A549 treated with DMSO at 1 μM for 4 hours (cell line): ENCODE measurements at places on chromosomes 5 and 9. TPM values are rescaled to one million over a fixed set of nuclear protein-coding genes. Genes with fewer than 3 reads are reported as not detected.

FOXD4L4 gene
- 0.07 to 0.10 TPM (median 0.08 TPM) in 3 of 5 replicates, not detected in the others for total RNA-seq

GLIPR2 gene
- total RNA-seq: 8.5 to 12.9 TPM (median 10.6 TPM) in 5 replicates

SHOC1 gene
- total RNA-seq: 0.07 TPM in 1 of 5 replicates, not detected in the others

CDC20B gene
- 0.07 to 0.14 TPM (median 0.09 TPM) in 3 of 5 replicates, not detected in the others for total RNA-seq

KLF9 gene
- 0.49 to 0.71 TPM (median 0.59 TPM) in 5 replicates for total RNA-seq

PCDHB5 gene
- 1.2 to 1.9 TPM (median 1.4 TPM) in 5 replicates for total RNA-seq

GPR151 gene
- not detected in 5 replicates for total RNA-seq

SLC6A7 gene
- 0.02 to 0.06 TPM (median 0.03 TPM) in 4 of 5 replicates, not detected in the other for total RNA-seq

MYOZ3 gene
- total RNA-seq: 0.03 to 0.29 TPM (median 0.10 TPM) in 3 of 5 replicates, not detected in the others

PSMD5 gene
- 31.5 to 38.3 TPM (median 34.3 TPM) in 5 replicates for total RNA-seq

GRM6 gene
- not detected in 5 replicates for total RNA-seq

EFNA5 gene
- 18.4 to 24.8 TPM (median 21.3 TPM) in 5 replicates for total RNA-seq

CCDC183 gene
- 0.10 to 0.34 TPM (median 0.26 TPM) in 5 replicates for total RNA-seq

TMC1 gene
- total RNA-seq: 0.05 to 0.19 TPM in 2 of 5 replicates, not detected in the others

AGPAT2 gene
- total RNA-seq: 72.3 to 105 TPM (median 98.6 TPM) in 5 replicates

CCIN gene
- total RNA-seq: 0.06 to 0.10 TPM in 2 of 5 replicates, not detected in the others

ARL14EPL gene
- total RNA-seq: 0.09 to 0.54 TPM (median 0.29 TPM) in 4 of 5 replicates, not detected in the other

PRKAA1 gene
- 33.2 to 64.0 TPM (median 48.0 TPM) in 5 replicates for total RNA-seq

CCL21 gene
- not detected in 5 replicates for total RNA-seq

ANKRD31 gene
- total RNA-seq: 0.05 to 0.08 TPM (median 0.08 TPM) in 5 replicates

TDRD7 gene
- total RNA-seq: 11.3 to 14.0 TPM (median 12.2 TPM) in 5 replicates

ZNG1E gene
- 64.7 to 73.7 TPM (median 67.7 TPM) in 5 replicates for total RNA-seq

ACTBL2 gene
- total RNA-seq: 0.02 to 0.09 TPM (median 0.06 TPM) in 5 replicates

C9orf72 gene
- 3.6 to 5.7 TPM (median 4.4 TPM) in 5 replicates for total RNA-seq

LHX3 gene
- 0.05 to 0.13 TPM (median 0.09 TPM) in 5 replicates for total RNA-seq

ENDOG gene
- 13.9 to 28.9 TPM (median 26.9 TPM) in 5 replicates for total RNA-seq

LCN1 gene
- not detected in 5 replicates for total RNA-seq

TAL2 gene
- total RNA-seq: 0.16 to 0.37 TPM (median 0.28 TPM) in 3 of 5 replicates, not detected in the others
